Hematopoietic multipotent progenitor cell (in vitro differentiated cells): ENCODE measurements at places on chromosomes 7 and 10. TPM values are rescaled to one million over a fixed set of nuclear protein-coding genes. Genes with fewer than 3 reads are reported as not detected.

DNA sequence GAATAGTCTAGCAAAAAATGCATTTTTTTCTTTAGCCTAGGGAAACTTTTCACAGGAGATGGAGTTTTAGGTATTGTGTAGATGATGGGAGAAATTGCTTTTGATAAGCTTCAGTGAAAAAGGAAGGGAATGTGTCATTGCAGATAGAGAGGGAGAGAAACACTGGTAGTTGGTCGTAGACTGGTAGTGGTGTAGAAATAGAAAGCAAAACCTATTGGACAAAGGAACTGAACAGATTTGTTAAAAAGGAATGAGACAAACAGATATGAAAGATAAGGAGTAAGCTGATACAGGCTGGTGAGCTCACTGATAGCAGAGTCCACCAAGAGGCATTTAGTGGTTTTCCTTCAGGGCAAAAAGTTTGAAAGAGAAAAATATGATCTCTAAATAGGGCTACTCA lies 94.3 kb downstream of the ZEB1 start:
- DNase-seq: no peak

DNA sequence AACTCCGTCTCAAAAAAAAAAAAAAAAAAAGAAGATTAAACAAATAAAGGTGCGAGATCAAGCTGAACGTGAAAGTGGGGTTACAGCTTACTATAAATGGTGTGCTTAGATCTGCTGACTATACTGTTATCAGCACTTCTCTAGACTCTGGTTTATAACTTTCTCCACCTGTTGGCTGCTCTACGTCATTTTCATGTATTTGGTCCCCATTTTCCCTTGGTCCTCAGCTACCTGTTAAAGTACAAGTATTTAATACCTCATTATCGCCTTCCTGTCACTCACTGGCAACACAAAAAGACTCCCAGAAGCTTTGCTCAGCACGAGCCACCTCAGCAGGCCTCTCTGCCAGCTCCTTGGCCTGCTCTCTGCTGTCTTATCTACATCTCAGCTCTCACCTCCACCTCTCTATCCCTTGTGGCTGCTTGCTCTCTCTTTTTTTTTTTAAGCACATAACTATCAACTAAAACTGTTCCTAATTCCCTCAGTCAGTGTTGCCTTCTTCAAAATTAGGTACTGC lies 95.0 kb downstream of the ARMH3 start:
- no peak for DNase-seq

Gene TAS2R41
- total RNA-seq: 1.3 TPM

GRCh38 chr7:43612599-43613589 lies 30.0 kb downstream of the STK17A start:
- no peak for DNase-seq

DNA sequence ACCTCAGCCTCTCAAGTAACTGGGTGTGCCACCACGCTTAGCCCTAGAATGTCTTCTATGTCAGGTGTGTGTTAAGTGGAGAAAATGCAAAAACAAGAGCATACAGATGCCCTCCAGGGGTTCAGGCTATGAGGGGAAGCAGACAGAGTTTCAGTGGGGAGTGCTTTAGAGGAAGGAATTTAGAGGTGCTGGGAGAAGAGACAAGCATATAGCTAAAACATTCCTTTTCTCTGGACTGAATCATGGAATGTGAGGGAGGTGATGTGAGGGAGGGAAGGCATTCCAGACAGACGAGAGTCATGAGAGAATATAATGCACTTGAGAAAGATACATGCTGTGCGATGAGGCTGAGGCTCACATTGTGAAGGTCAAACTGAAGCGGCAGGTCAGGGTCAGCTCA lies 6.6 kb upstream of the ZNF786 start:
- no peak for DNase-seq

- DNase-seq: peak; percentile 35
Observed at GRCh38 chr7:3897430-3898372, 596.6 kb downstream of the SDK1 start.

Gene SPDYE5
- total RNA-seq: under 0.01 TPM

DNA sequence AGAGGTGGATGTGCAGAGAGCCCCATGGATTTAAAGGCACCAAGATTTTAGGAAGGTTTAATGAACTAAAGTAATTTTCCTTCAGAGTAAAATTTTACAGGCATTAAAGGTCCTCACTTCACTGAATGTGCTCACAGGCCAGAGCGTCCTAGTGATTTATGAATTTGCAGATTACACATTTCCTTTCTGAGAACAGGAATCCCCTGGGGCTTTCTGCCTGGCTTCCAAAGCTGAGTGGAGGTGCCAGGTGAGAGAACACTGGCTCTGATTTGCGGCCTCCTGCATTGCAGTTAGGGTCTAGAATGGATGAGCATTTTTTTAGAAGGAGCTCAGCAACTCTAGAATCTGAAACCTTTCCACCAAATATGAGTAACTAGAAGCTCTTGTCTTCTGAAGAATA lies 194.3 kb downstream of the SORCS3 start:
- no peak for DNase-seq

GRCh38 chr7:47875998-47876744 lies 72.1 kb downstream of the PKD1L1 start:
- DNase-seq: no peak

Gene GDF2
- total RNA-seq: not detected

Gene COG5
- total RNA-seq: 15.1 TPM

- peak; percentile 55 for DNase-seq
Observed at GRCh38 chr10:103504181-103504783, 10.8 kb downstream of the NEURL1 start.

DNA sequence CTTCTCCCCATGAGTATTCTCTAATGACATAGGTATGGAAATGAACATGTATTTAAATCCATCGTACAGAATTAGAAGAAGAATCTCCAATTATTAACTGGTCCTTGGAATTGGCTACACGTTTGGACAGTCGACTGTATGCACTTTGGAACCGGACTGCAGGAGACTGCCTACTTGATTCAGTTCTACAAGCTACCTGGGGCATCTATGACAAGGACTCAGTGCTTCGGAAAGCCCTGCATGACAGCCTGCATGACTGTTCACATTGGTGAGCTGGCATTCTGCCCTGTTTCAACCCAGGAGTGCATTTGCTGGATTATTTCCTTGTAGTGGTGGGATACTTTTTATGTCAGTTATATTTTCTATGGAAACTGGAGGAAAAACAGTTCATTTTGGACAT lies 32.2 kb downstream of the ZRANB1 start:
- no peak for DNase-seq

Gene ADCYAP1R1
- total RNA-seq: not detected

DNA sequence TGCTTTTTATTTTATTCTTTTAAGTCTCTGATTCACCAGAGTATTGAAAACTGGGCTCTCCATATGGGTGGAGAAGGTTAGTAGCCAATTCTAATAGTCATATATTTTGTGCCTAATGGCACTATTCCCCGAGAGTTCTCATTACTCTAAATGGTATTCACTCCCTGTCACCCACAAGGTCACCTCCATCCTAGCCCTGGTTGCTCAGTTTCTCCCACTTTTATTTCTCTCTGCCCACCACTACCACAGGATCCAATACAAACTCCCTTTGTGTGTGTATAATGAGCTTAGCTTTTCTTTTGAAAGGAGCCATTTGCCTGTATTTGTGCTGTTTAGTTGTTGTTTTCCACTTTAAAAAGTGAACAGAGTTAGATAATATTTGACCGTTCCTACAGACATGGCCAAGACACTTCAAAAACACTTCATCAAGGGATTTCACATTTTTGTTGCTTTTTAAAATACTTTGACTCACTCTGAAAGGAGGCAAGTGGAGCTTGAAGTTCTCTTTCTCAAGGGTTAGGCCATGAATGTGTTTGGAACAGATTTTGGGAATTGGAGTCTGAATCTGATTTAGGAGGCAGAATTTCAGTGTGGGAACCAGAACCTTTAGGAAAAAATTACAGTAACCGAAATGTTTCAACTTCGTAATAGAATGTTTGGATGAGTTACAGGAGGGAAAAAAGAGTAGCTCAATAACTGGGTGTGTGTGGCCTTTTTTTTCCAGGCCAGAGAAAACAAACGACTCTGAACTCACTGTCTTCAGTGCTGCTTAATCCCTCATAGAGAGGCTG lies 321.3 kb downstream of the BICC1 start:
- no peak for DNase-seq

DNA sequence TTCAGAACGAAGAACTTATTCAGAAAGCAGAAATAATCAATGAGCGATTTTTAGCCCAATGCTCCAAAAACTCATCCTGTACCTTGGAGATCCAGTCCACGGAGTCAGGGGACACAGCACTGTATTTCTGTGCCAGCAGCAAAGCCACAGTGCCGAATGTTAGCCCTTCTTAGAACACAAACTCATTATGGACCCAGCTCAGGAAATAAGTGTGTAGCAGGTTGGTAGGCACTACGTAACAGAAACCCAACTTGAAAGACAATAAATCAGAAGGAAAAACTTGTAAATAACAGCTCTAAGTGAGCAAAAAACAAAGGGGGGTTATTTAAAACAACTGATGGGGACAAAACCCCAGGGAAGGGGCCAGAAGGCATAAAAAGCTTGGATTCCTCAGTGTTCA lies 112.0 kb upstream of the PRSS1 start:
- DNase-seq: peak; percentile 64

Gene C7orf33
- not detected for total RNA-seq

DNA sequence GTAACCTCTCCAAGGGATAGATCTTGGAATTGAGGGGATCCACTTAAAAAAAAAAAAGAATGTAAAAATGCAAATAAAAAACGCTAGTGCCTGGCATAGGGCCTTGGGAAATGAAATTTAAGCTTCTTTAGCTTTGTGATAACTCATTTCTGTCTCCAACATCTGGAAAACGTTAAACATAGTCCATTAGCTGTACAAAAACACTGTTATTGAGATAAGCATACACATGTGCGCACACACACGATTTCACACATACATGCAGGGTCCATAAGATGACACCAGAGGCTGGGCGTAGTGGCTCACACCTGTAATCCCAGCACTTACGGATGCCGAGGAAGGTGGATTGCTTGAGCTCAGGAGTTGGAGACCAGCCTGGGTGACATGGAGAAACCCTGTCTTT lies 13.7 kb upstream of the CUL2 start:
- no peak for DNase-seq

Gene LRRC18
- not detected for total RNA-seq

Gene NCF1
- 2.2 TPM for total RNA-seq

DNA sequence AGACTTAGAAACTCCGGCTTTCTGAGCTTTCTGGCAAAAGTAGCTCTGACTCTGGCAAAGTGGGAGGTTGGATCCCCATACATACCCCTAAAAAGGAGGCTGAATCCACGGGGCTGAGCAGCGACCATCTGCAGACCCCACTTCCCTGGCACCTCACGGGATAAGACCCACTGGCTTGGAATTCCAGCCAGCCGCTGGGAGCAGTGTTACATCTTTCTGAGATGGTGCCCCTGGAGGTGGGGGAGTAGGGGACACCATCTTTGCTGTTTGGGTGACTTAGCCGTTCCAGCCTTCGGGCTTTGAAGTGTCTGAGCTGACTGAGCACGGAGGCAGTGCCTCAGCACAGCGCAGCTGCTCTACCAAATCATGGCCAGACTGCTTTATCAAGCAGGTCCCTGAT lies 45.0 kb upstream of the GRM3 start:
- no peak for DNase-seq

Gene HUS1
- total RNA-seq: 12.9 TPM

DNA sequence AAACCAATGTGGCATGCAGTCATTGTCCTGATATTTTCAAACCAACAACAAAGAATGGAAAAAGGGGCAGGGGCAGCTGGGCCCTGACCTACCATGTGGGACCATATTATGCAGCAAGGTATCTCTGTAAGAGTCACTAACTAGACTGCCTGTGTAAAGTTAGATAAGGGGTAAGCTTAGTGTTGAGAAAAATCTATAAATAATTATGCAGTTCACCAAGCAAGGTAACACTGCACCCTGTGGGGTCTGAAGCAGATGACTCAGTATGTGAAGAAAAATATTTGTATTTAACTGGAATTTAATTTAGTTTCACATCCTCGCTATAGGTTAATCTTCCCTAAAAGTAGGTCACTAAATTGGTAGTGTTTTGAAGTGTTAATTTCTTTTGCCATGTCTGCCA lies 99.3 kb downstream of the PPP1R3A start:
- DNase-seq: no peak

- peak; percentile 19 for DNase-seq
Observed at GRCh38 chr10:102900006-102900405, 18.1 kb upstream of the CNNM2 start.

Gene MPP7
- 7.8 TPM for total RNA-seq
